ENCODE measurements at places on chromosomes 6 and 20.

DNA sequence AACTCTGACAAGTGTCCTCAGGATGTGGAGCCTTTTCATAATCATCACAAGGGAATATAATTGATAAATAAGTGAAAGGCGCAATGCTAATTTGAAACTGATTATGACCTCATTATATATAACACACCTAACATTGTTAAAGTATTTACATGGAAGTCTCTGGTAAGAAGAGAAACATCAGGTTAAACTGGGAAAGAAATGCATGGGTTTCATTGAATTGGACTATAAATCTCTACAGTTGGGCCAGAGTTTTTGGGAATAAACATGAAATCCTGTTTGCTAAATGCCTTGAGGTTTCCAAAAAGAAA, 1.0 kb upstream of the SGK1 start:
- no peaks in the 10 kb centered on the region for H3K27me3 ChIP-seq

- no peak for DNase-seq
- H3K27ac ChIP-seq = no peak overlapping the region
- no peaks in the 10 kb centered on the region for H3K36me3 ChIP-seq
- H3K4me3 ChIP-seq = no peak overlapping the region
- no peaks in the 10 kb centered on the region for H3K4me1 ChIP-seq
These were observed 167.4 kb downstream of the MBOAT1 start for GRCh38 chr6:20044883-20045282.

DNA sequence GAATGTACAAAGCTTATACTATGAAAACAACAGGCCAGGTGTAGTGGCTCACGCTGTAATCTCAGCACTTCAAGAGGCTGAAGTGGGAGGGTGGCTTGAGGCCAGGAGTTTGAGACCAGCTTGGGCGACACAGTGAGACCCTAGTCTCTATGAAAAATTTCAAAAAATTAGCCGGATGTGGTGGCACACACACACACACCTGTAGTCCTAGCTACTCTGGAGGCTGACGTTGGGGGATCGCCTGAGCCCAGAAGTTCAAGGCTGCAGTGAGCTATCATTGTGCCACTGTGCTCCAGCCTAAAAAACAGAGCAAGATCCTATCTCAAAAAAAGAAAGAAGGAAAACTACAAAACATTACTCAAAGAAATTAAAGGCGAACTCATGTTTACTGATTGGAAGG, 7.3 kb upstream of the ASF1A start:
- no peak overlapping the region for H3K27ac ChIP-seq
- H3K4me1 ChIP-seq = peaks cover 5% of the 10 kb centered on the region
- H3K4me3 ChIP-seq = no peak overlapping the region
- H3K36me3 ChIP-seq = no peaks in the 10 kb centered on the region

- no peaks in the 10 kb centered on the region for H3K4me1 ChIP-seq
- H3K4me3 ChIP-seq = no peak overlapping the region
- no peaks in the 10 kb centered on the region for H3K27me3 ChIP-seq
These were observed 280.6 kb upstream of the PRDM1 start for GRCh38 chr6:105805501-105806023.

GRCh38 chr6:100175814-100176310, 181.8 kb upstream of the MCHR2 start:
- H3K27ac ChIP-seq = no peak overlapping the region
- H3K4me3 ChIP-seq = no peak overlapping the region
- DNase-seq = no peak
- H3K27me3 ChIP-seq = no peaks in the 10 kb centered on the region
- peaks cover 2% of the 10 kb centered on the region for H3K4me1 ChIP-seq

DNA sequence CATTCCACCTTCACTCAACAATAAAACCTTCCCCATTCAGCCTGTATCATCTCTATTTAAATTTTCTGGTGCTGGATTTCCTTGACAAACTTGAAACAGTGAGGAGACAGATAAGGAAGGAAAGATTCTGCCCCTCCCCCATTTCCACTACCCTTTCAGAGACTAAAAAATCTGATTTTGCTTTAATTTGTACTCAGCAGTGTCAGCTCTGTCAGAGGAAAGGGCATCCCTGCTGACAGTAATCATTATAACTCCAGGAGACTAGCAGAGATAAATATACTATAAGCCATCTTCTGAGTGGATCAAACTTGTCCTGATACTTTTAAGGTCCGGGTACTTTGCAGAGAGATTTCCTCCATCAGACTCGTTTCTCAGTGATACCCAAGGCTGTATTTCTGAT, 155.6 kb downstream of the SAMD5 start:
- peaks cover 2% of the 10 kb centered on the region for H3K4me1 ChIP-seq
- no peaks in the 10 kb centered on the region for H3K36me3 ChIP-seq
- no peak overlapping the region for H3K27ac ChIP-seq
- H3K27me3 ChIP-seq = no peaks in the 10 kb centered on the region
- no peak overlapping the region for H3K4me3 ChIP-seq
- no peak for DNase-seq

- no peaks in the 10 kb centered on the region for H3K36me3 ChIP-seq
- no peak overlapping the region for H3K27ac ChIP-seq
- H3K4me3 ChIP-seq = no peak overlapping the region
These were observed 19.8 kb upstream of the KCNG1 start for GRCh38 chr20:51042657-51043247.

GRCh38 chr20:63518351-63518861, 2.2 kb upstream of the PPDPF start:
- H3K27me3 ChIP-seq = no peaks in the 10 kb centered on the region
- H3K27ac ChIP-seq = no peak overlapping the region
- no peak for DNase-seq
- peaks cover 4% of the 10 kb centered on the region for H3K4me1 ChIP-seq
- H3K36me3 ChIP-seq = peaks cover 12% of the 10 kb centered on the region

- DNase-seq = no peak
- no peaks in the 10 kb centered on the region for H3K4me1 ChIP-seq
- H3K27ac ChIP-seq = no peak overlapping the region
- H3K36me3 ChIP-seq = no peaks in the 10 kb centered on the region
- H3K4me3 ChIP-seq = no peak overlapping the region
These were observed 118.1 kb downstream of the IRF4 start for GRCh38 chr6:509676-510075.

GRCh38 chr6:147046141-147046877, 157.9 kb upstream of the STXBP5 start:
- H3K4me1 ChIP-seq = no peaks in the 10 kb centered on the region
- H3K36me3 ChIP-seq = no peaks in the 10 kb centered on the region
- no peak overlapping the region for H3K27ac ChIP-seq
- no peak overlapping the region for H3K4me3 ChIP-seq

- no peak overlapping the region for H3K4me3 ChIP-seq
- H3K27me3 ChIP-seq = no peaks in the 10 kb centered on the region
- no peak overlapping the region for H3K27ac ChIP-seq
- H3K36me3 ChIP-seq = no peaks in the 10 kb centered on the region
These were observed 2.9 kb upstream of the RAB22A start for GRCh38 chr20:58306421-58307261.

All from iPS DF 6.9 (cell line).